ENCODE measurements at places on chromosomes 2 and 18.

GRCh38 chr2:74105413-74105812 is 42.3 kb downstream of the BOLA3 start:
- DNase-seq = no peak

- DNase-seq = no peak
These were observed 17.5 kb upstream of the RANBP2 start for GRCh38 chr2:108701806-108702205.

DNA sequence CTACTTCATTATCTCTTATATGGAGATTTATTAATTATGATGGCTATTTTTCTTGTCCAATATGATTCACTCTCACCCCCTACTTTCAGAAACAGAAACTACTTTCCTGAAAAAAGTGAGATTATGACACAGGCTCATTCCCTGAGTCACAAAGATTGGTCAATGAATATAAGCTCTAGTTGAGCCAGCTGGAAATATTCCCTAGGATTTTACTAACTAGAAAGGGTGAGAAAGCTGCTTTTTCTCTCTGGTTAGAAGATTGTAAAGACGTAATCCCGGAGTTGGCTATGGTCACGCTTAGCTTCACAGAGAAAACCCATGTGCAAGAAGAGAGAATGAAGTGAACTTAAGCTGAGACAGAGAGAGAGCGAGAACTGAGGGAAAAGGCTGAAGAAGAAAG is 223.7 kb upstream of the SMAD7 start:
- DNase-seq = no peak

- DNase-seq = no peak
These were observed 288.8 kb downstream of the RAD51AP2 start for GRCh38 chr2:17229414-17229813.

GRCh38 chr18:9177031-9177430 is 40.5 kb downstream of the ANKRD12 start:
- DNase-seq = no peak

- DNase-seq = no peak
These were observed 110.3 kb downstream of the RAB3GAP1 start for GRCh38 chr2:135162377-135162776.

DNA sequence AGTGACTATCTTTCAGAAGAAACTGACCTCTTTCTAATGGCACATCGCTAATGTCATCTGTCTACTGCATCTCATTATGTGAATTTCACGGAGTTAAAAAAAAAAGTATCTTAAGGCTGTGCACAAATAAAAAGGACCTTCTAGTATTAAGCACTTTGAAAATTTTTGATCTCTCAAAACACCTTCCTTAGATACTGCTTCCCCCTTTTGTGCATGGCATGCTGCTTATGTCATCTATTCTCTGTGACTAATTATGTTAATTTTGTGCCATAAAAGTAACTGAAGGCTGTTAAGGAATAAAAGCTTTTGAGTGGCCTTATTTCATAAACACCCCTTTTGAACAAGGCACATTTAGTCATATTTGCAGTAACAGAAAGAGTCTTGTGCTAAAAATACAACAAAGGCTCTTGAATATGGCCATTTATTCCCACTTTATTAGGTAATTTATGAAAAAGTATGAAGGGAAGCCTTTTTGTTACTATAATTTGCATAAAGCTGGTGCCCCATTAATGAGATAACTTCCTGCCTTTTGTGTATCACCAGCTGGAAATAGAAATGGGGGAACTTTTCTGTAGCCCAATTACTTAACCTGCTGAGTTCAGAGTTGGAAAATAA is 1412.0 kb upstream of the ZEB2 start:
- no peak for DNase-seq

- no peak for DNase-seq
These were observed 94.9 kb upstream of the PDE1A start for GRCh38 chr2:182521453-182522404.

DNA sequence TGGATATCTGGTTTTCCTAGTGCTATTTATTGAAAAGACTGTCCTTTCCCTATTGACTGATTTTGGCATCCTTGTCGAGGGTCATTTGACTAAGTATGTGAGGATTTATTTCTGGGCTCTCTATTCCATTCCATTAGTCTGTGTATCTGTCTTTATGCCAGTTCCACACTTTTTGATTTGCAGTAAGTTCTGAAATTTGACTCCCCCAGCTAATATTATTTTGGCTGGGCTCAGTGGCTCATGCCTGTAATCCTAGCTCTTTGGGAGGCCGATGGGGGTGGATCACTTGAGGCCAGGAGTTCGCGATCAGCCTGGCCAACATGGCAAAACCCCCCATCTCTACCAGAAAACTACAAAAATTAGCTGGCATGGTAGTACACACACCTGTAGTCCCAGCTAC is 46.8 kb upstream of the GAREM2 start:
- DNase-seq = no peak

- DNase-seq = no peak
These were observed 29.9 kb downstream of the GLS start for GRCh38 chr2:190910341-190911136.

GRCh38 chr2:202681688-202682205 is 47.0 kb downstream of the FAM117B start:
- DNase-seq = peak; percentile 37

DNA sequence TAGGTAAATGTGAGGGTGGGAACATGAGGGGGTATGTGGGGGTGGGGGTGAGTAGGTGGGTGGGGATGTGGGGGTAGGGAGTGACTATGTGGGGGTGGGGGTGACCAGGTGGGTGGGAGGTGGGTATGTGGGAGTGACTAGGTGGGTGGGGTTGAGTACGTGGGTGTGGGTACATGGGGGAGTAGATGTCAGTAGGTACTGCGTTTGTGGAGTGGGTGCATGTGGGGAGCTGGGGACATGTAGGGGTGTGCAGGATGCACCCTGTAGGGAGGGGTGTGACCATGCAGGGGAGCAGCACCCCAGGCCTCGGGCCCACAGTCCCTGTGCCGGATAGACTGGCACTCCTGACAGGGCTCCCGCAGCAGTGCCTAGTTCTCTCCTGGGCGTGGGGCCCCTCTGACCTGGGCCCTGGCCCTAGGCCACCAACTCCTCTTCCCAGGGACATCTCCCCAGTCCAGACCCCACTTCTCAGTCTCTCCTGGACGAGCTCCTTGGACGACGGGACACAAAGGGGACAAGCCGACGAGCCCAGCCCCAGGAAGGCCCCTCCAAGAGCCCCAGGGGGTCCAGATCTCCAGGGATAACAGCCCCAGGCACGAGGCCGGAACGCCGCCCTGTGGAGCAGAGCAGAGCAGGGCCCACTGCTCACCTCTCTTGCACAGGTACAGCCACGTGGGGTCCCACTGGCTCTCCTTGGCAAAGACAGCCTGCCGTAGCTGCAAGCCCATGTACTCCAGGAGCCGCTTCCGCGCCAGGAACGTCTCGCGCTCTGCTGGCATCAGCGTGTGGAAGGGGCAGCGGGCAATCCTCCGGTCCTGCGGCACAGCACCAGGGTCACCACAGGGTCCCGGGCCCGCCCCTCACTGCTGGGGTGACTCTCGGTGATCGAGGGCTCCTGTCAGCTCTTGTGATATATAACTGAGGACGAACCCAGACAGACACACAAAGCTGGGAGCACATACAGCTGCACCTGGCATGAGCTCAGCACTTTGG is 58.2 kb downstream of the ANKMY1 start:
- DNase-seq = no peak

- no peak for DNase-seq
These were observed 5.4 kb downstream of the CHMP3 start for GRCh38 chr2:86557836-86558235.

- no peak for DNase-seq
These were observed 109.9 kb downstream of the COPS8 start for GRCh38 chr2:237195396-237196120.

DNA sequence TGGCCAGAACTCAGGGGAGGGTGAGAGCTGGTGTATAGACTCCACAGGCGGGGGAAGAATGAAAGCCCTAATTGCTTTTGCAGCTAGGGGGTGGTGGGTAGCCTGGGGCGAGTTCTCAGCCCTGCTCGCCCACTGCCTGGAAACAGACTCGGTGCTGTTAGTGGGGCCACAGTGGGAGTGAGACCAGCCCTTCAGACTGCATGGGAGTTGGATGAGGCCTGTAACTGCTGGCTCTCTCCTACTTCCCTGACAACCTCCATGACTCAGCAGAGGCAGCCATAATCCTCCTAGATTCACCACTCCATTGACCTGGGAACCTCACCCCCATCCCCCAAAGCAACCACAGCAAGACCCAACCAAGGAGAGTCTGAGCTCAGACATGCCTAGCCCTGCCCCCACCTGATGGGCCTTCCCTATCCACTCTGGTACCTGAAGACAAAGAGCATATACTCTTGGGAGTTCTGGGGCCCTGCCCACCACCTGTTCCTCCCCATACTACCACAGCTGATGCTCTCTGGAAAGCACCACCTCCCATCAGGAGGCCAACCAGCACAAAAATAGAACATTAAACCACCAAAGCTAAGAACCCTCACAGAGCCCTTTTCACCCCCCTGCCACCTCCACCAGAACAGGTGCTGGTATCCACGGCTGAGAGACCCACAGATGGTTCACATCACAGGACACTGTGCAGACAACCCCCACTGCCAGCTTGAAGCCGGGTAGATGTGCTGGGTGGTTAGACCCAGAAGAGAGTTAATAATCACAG is 226.3 kb downstream of the EIPR1 start:
- no peak for DNase-seq

DNA sequence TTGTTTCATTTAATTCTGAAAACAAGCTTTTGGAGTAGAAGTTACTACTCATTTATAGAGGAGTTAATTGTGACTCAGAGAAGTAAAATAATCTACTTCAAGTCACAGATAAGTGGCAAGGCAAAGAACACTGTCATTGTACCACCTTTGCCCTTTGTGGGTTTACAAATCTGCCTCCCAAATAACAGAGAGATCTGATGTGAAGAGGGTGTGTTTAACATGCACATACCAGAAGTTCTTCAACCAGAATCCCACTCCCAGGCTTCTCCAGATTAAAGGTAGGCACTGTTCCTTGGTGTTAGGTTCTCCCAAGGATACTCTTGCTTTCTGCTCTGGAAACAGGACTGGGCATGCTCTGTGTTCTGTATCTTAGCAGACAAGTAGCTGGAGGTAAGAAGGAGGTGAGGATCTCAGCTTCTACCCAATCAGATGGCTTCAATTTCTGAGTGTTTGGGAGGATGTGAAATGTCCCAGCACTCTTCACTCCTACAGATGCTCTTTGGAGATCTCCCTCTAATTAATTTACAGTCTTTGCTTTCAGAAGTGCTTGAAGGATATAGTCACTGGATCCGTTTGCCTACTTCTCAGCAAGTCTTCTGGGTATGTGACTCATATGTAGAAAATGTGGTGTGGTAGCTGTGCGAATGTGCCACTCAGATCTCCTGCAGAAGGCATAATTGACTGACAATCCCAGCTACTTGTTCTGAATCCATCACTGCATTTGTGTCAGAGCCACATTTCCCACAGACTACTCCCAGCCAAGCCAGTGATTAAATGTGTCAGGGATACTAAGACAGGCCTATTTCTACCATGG is 111.1 kb downstream of the KLHL14 start:
- peak; percentile 21 for DNase-seq

- DNase-seq = no peak
These were observed 121.3 kb downstream of the MTX2 start for GRCh38 chr2:176390276-176391147.

- no peak for DNase-seq
These were observed 76.4 kb downstream of the ADD2 start for GRCh38 chr2:70691497-70692140.

GRCh38 chr18:52045946-52046675 is 293.9 kb upstream of the DCC start:
- no peak for DNase-seq

GRCh38 chr2:39942950-39943349 is 163.9 kb upstream of the THUMPD2 start:
- DNase-seq = no peak

DNA sequence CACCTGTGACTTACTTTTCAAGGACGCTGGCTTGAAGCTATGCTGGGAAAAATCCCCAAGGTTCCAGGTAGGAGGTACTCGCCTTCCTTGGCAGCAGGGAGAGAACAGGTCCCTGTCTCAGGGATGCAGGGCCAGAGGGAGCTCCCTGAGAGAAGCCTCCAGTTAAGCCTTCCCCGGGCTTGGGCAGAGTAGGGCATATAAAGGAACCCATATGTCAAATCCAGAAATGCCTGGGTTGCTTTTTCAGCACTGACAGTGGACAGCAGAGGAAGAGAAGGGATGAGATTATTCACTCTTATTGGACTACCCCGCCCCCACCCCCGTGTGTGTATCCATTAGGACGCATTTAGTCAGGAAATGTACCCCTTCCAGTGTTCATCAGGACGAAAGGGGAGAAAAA is 89.3 kb upstream of the TEX51 start:
- no peak for DNase-seq

- no peak for DNase-seq
These were observed 4.2 kb upstream of the ROCK1 start for GRCh38 chr18:21115519-21116411.
